GM23248 (cell line): ENCODE measurements at places on chromosomes 7 and 10. TPM values are rescaled to one million over a fixed set of nuclear protein-coding genes. Genes with fewer than 3 reads are reported as not detected.

- DNase-seq, result no peak
- no peak overlapping the region for H3K4me3 ChIP-seq
- H3K27me3 ChIP-seq, result peaks cover 40% of the 10 kb centered on the region
- H3K36me3 ChIP-seq, result no peaks in the 10 kb centered on the region
- no peak overlapping the region for H3K27ac ChIP-seq
Measured at GRCh38 chr10:75600833-75601232, 169.4 kb downstream of the LRMDA start.

DNA sequence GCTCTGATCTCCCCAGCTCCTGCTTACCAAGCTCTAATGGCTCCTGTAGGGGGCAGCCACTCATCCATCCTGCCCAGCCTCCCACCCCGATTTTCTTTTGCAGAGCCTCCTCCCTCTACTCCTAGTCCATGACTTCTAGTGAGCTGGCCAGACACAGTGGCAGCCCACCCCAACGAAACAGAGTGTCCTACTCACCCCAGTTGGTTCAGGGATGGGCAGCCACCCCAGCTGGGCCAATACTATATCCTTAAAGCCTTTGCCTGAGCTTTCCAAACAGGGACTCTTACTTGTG lies 77.1 kb downstream of the GRID1 start:
- no peaks in the 10 kb centered on the region for H3K4me1 ChIP-seq
- no peak overlapping the region for H3K4me3 ChIP-seq
- no peak for DNase-seq
- H3K27me3 ChIP-seq, result no peaks in the 10 kb centered on the region
- H3K36me3 ChIP-seq, result no peaks in the 10 kb centered on the region
- no peak overlapping the region for H3K27ac ChIP-seq

The PRTFDC1 gene
- 11.4 and 22.0 TPM in 2 replicates for total RNA-seq

The SUPV3L1 gene
- 18.2 and 29.9 TPM in 2 replicates for total RNA-seq

The LGI1 gene
- total RNA-seq, result not detected in 2 replicates

The LRGUK gene
- 0.13 TPM in 1 of 2 replicates, not detected in the other for total RNA-seq

The STEAP1B gene
- total RNA-seq, result 31.6 and 45.1 TPM in 2 replicates

GRCh38 chr7:34155220-34155908 lies 250.0 kb downstream of the BMPER start:
- H3K4me3 ChIP-seq, result no peak overlapping the region; the same call in 1 of the 2 replicates
- H3K27ac ChIP-seq, result peak overlapping the region; percentile 95
- peaks cover 8% of the 10 kb centered on the region for H3K36me3 ChIP-seq
- DNase-seq, result peak; percentile 98
- peaks cover 54% of the 10 kb centered on the region for H3K4me1 ChIP-seq
- H3K27me3 ChIP-seq, result no peaks in the 10 kb centered on the region

DNA sequence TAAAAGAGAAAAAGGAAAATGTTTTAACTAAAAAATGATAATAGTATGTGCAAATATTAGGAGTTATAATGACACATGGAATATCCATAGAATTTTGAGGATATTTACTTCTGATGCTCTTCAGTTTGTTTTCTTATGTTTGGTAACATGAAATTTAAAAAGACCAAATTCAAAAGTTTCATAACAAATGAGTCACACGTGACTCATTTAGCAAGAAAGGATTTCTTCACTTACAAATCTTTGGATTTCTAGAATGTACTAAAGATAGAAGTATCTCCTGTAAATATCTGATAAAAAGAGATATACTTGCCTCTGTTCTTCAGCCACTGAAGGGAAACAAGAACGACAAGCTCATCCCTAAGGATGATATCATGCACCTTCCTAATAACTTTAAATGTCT lies 774.5 kb upstream of the LRRTM3 start:
- no peak overlapping the region for H3K4me3 ChIP-seq
- H3K4me1 ChIP-seq, result no peaks in the 10 kb centered on the region
- no peak overlapping the region for H3K27ac ChIP-seq
- H3K27me3 ChIP-seq, result no peaks in the 10 kb centered on the region
- DNase-seq, result peak; percentile 12

GRCh38 chr7:123819001-123819400 lies 26.0 kb upstream of the HYAL4 start:
- DNase-seq, result no peak
- H3K36me3 ChIP-seq, result no peaks in the 10 kb centered on the region
- no peak overlapping the region for H3K27ac ChIP-seq
- H3K4me3 ChIP-seq, result no peak overlapping the region
- no peaks in the 10 kb centered on the region for H3K4me1 ChIP-seq

DNA sequence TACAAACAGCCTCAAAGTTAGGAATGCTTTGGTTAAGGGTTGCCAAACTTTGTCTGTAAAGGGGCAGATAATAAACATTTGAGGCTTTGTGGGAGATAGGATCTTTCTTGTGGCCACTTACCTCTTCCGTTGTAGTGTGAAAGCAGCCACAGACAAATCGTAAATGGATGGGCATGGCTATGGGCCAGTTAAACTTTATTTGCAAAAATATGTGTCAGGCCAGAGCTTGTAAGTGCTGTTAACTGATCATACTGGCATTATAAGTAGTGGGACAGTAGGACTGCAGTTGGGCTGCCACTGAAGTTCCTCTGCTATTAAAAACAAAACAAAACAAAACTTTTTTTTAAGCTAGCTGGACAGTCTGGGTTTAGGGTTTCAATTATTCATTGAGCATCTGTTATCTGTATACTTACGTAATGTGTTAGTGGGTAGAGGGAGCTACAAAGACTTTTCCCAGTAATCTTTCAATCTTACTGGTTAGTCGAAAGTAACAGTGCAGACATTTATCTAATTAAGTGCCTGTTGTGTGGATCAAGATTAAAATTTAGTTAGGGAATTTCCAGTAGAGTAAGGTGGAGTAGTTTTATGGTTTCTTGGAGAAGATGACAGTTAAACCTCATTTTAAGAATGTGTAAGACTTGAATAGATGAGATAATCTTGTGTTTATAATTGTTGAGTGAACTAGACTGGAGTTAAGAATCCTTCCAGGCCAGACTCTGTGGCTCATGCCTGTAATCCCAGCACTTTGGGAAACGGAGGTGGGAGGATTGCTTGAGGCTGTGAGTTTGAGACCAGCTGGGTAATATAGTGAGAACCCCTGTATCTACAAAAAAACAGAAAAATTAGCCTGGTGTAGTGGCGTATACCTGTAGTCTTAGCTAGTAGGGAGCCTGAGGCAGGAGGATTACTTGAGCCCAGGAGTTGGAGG lies 100.1 kb downstream of the BTRC start:
- DNase-seq, result no peak
- H3K4me1 ChIP-seq, result no peaks in the 10 kb centered on the region
- H3K27ac ChIP-seq, result no peak overlapping the region
- H3K27me3 ChIP-seq, result no peaks in the 10 kb centered on the region
- no peak overlapping the region for H3K4me3 ChIP-seq

DNA sequence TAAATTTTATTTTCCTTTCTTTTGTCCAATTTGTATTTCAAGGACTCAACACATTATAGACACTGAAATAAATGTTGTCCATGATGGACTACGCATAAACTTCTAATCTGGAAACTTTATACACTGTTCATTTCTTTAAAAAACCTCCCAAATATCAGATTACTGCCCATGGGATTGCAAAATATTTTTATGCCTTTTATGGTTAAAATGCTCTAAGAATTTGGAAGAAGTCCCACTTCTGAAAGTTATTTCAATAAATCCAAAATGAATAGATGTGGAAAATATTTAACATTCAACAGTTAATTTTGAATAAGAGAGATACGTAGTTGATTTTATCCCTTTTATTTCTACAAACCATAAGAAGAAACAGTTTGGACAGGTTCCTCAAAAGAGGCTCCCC lies 46.1 kb downstream of the CABCOCO1 start:
- DNase-seq, result peak; percentile 34
- no peak overlapping the region for H3K4me3 ChIP-seq
- H3K27ac ChIP-seq, result no peak overlapping the region
- peaks cover 3% of the 10 kb centered on the region; the same call in 1 of the 2 replicates for H3K4me1 ChIP-seq
- H3K36me3 ChIP-seq, result no peaks in the 10 kb centered on the region
- H3K27me3 ChIP-seq, result no peaks in the 10 kb centered on the region

The TMEM139 gene
- total RNA-seq, result not detected in 2 replicates

The SLC18A3 gene
- not detected in 2 replicates for total RNA-seq

GRCh38 chr10:102408728-102409603 lies 9.6 kb downstream of the PSD start:
- DNase-seq, result peak; percentile 73
- peaks cover 9% of the 10 kb centered on the region for H3K27me3 ChIP-seq
- no peaks in the 10 kb centered on the region for H3K36me3 ChIP-seq
- H3K27ac ChIP-seq, result no peak overlapping the region
- no peaks in the 10 kb centered on the region for H3K4me1 ChIP-seq

DNA sequence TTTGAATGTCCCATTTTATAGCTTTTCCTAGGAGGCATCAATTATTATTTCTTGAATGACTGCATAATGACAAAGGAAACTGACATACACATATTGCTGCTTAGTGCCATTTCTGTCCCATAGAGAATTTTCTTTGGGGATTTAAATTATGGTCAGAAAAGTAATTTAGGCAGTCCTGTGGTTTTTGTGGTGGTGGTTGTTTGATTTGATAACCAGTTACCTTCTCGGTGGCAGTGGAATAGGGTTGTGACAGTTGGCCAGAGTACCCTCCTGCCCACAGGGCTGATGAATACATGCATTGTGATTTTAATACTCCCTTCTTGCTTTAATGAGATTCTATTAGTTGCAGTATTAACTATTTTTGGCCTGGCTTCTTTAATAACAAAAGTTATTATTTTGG lies 6.6 kb upstream of the SGCE start:
- no peak overlapping the region for H3K4me3 ChIP-seq
- H3K4me1 ChIP-seq, result no peaks in the 10 kb centered on the region
- no peaks in the 10 kb centered on the region for H3K36me3 ChIP-seq
- no peak for DNase-seq
- no peak overlapping the region for H3K27ac ChIP-seq

DNA sequence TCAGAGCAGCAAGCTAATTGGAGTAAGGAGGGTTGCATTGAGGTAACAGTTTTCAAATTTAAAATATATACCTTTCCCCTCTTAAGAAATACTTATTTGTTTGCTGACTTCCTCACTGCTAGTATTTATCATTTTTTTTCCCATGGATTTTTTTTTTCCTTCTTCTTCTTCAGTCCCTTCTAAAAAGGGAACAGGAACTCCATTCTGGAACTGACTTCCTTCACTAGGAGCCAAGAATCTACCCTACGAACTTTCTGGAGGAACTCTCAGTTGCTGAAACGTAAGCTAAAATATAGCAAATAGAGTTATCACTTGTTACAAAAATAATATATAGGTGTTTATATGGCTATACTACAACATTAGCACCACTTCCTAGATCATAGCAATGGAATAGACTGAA lies 95.4 kb downstream of the HGF start:
- no peak overlapping the region for H3K27ac ChIP-seq
- DNase-seq, result no peak
- no peaks in the 10 kb centered on the region for H3K4me1 ChIP-seq
- no peak overlapping the region for H3K4me3 ChIP-seq

GRCh38 chr10:36880898-36881297 lies 244.5 kb upstream of the ANKRD30A start:
- peak; percentile 65 for DNase-seq
- H3K27ac ChIP-seq, result no peak overlapping the region
- H3K4me3 ChIP-seq, result no peak overlapping the region
- H3K27me3 ChIP-seq, result peaks cover 22% of the 10 kb centered on the region
- H3K4me1 ChIP-seq, result no peaks in the 10 kb centered on the region

DNA sequence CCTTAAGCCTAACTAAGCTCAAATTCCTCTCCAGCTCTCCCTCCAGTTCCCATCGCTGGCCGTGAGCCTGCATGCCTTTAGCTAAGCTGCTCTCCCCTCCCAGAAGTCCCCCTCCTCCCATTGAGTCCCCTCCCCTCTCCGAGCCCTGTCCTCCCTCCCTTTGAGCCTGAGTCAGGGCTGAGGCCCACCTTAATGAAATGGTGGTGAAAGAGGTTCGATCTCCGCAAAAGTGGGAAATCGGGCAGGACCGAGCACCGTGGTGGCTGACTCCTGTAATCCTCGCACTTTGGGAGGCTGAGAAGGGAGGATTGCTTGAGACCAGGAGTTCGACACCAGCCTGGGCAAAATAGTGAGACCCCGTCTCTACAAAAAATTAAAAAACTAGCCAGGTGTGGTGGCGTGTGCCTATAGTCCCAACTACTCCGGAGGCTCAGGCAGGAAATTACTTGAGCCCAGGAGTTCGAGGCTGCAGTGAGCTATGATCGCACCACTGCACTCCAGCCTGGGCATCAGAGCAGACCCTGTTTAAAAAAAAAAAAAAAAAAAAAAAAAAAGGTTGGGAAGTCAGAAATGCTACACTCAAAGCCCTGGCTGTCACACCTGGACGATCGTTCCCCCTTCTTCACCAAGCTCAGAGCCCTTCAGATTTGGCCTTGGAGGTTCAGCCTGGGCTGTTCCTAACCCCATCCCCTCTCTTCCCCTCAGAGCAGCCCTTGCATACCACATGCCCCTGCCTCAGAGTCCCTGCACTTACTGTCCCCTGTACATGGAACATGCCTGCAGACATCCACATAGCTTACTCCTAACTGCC lies 995 bp upstream of the CLDN3 start:
- H3K27me3 ChIP-seq, result peaks cover 18% of the 10 kb centered on the region
- H3K27ac ChIP-seq, result no peak overlapping the region
- no peaks in the 10 kb centered on the region for H3K36me3 ChIP-seq
- H3K4me1 ChIP-seq, result no peaks in the 10 kb centered on the region
- DNase-seq, result no peak

The SPAM1 gene
- total RNA-seq, result not detected in 2 replicates

DNA sequence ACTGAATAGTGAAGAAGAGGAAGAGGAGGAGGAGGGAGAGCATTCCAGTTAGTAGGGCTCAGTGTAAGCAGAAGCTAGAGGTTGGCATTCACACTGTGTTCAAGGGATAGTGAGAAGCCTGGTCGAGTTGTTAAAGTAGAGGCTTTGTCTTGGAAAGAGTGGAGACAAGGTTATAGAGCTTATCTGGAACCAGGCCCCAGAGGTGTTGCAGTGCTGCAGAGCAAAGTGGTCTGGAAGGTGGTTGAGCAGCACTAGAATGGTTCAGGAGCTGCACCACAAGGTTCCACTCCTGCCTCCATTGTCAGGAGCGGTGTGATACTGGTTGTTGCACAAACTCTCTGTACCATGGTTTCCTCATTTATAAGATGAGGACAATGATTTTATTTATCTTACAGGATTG lies 8.8 kb upstream of the PCGF5 start:
- no peak overlapping the region for H3K4me3 ChIP-seq
- H3K27me3 ChIP-seq, result no peaks in the 10 kb centered on the region
- H3K4me1 ChIP-seq, result no peaks in the 10 kb centered on the region
- no peak overlapping the region for H3K27ac ChIP-seq
- H3K36me3 ChIP-seq, result no peaks in the 10 kb centered on the region
- DNase-seq, result no peak

DNA sequence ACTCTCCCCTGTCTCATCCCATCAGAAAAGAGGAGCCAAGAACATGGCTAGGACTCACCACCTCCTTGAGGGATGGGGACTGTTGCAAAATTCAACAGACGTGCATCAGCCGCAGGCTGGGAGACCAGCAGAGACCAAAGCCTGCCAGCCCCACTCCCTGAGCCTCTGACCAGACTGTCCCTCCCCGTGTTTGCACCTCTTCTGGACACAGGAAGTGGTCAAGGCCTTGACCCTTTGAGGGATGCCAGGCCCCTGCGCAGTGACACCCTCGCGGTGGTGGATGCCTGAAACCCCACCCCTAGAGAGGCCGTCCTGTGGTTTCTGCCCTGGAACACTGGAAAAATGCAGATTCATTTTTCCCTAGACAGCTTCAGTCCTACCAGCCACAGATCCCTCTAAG lies 128.4 kb upstream of the TCF7L2 start:
- no peak for DNase-seq
- no peak overlapping the region for H3K27ac ChIP-seq
- H3K4me3 ChIP-seq, result no peak overlapping the region
- peaks cover under 1% of the 10 kb centered on the region; the same call in 1 of the 2 replicates for H3K4me1 ChIP-seq

GRCh38 chr7:96637522-96637921 lies 72.1 kb downstream of the SEM1 start:
- no peak for DNase-seq
- no peaks in the 10 kb centered on the region for H3K36me3 ChIP-seq
- no peaks in the 10 kb centered on the region for H3K27me3 ChIP-seq
- H3K27ac ChIP-seq, result no peak overlapping the region
- no peaks in the 10 kb centered on the region for H3K4me1 ChIP-seq
